ENCODE measurements at places on chromosomes 11 and 22. TPM values are rescaled to one million over a fixed set of nuclear protein-coding genes. Genes with fewer than 3 reads are reported as not detected.

MMP13 gene
- total RNA-seq: not detected

- no peak for DNase-seq
- H3K27me3 ChIP-seq: no peaks in the 10 kb centered on the region
- peaks cover 32% of the 10 kb centered on the region for H3K36me3 ChIP-seq
- H3K4me3 ChIP-seq: no peak overlapping the region
- peaks cover 2% of the 10 kb centered on the region for H3K4me1 ChIP-seq
These were observed 30.5 kb downstream of the KCNQ1 start for GRCh38 chr11:2475136-2475918.

DNA sequence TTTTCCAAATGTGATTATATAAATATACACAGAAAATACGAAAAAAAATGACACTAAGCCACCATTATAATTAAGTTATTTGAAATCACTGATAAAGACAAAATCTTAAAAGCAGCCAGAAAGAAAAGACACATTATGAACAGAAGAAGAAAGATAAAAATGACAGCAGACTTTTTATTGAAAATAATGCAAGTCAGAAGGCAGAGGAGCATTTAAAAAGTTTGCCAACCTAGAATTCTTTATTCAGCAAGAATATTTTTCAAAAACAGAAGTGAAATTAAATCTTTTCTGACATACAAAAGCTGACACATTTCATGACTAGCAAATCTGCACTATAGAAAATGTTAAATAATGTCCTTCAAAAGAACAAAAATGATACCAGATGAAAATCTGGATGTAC is 77.8 kb downstream of the CD82 start:
- no peak overlapping the region for H3K4me3 ChIP-seq
- peaks cover 12% of the 10 kb centered on the region for H3K36me3 ChIP-seq
- H3K27ac ChIP-seq: no peak overlapping the region
- DNase-seq: no peak
- peaks cover 63% of the 10 kb centered on the region for H3K27me3 ChIP-seq

DTX4 gene
- 0.30 TPM for total RNA-seq

MAP6 gene
- 1.5 TPM for total RNA-seq

FBLN1 gene
- not detected for total RNA-seq

- H3K4me1 ChIP-seq: peaks cover 49% of the 10 kb centered on the region
- H3K36me3 ChIP-seq: peaks cover 31% of the 10 kb centered on the region
- H3K27ac ChIP-seq: peak overlapping the region; percentile 60
- no peaks in the 10 kb centered on the region for H3K27me3 ChIP-seq
These were observed 92.5 kb downstream of the CCDC83 start for GRCh38 chr11:85947431-85948272.

GRCh38 chr22:42060489-42060888 is 10.1 kb downstream of the NAGA start:
- H3K4me3 ChIP-seq: no peak overlapping the region
- H3K27ac ChIP-seq: no peak overlapping the region
- H3K27me3 ChIP-seq: no peaks in the 10 kb centered on the region
- peaks cover 2% of the 10 kb centered on the region for H3K4me1 ChIP-seq

OLFML1 gene
- total RNA-seq: not detected

INS gene
- not detected for total RNA-seq

DNA sequence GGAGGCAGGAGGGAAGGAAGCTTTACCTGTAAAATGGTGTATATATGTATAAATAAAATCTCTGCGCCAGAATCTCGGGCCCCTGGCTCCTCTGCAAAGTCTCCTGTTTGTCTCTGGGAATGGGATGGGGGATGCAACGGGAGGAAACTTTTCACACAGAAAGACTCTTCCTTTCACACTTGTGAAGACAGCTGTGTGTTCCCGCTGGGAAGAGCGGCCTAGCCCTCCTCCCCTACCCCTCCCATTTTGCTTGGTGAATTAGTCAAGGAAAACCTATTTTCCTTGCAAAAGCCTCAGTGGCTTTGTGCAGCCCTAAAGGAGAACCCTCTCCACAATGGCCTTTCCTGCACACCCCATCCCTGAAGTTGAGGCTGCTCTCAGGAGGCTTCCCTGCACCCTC is 9.4 kb upstream of the IGF2 start:
- H3K27ac ChIP-seq: no peak overlapping the region
- H3K4me1 ChIP-seq: peaks cover 7% of the 10 kb centered on the region
- peaks cover 64% of the 10 kb centered on the region for H3K27me3 ChIP-seq
- no peak overlapping the region for H3K4me3 ChIP-seq
- H3K36me3 ChIP-seq: no peaks in the 10 kb centered on the region
- DNase-seq: no peak

DNA sequence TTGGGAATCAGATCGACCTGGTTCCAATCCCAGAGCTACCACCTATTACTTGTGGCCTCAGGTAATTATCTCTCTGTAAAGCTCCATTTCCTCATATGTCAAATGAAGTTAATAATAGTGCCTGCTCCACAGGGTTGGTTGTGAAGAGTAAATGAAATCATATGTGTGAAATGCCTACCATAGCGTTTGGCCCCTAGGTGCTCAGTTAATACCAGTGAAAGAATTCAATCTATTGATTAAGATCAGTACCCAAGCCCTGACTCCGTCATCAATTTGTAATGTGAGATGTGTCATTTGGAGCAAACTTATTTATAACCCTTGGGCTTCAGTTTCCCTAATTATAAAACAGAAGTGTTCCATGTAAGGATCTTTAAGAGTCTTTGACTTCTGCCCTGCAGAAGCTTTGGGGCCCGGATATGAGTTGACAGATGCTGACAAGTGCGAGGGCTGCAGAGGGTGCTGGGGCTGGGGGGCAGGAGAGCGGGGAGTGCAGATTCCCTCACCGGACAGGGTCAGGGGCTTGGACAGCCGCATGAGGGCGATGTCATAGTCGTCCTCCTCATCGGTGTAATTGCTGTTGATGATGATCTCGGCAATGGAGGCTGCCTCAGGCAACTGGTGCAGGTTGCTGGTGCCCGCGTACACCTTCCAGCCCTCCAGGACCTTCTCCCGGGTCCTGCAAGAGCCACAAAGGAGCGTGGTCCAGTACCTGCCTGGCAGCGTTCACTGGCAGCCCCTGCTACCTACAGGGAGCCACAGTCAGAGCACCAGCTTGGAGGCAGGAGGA is 20.9 kb downstream of the TMPRSS13 start:
- DNase-seq: no peak
- H3K27me3 ChIP-seq: peaks cover 2% of the 10 kb centered on the region
- no peaks in the 10 kb centered on the region for H3K36me3 ChIP-seq

MB gene
- not detected for total RNA-seq

GRCh38 chr11:60910281-60910687 is 3.7 kb upstream of the TMEM109 start:
- H3K4me3 ChIP-seq: no peak overlapping the region
- H3K27ac ChIP-seq: no peak overlapping the region
- H3K4me1 ChIP-seq: peaks cover 38% of the 10 kb centered on the region
- peaks cover 16% of the 10 kb centered on the region for H3K27me3 ChIP-seq

DNA sequence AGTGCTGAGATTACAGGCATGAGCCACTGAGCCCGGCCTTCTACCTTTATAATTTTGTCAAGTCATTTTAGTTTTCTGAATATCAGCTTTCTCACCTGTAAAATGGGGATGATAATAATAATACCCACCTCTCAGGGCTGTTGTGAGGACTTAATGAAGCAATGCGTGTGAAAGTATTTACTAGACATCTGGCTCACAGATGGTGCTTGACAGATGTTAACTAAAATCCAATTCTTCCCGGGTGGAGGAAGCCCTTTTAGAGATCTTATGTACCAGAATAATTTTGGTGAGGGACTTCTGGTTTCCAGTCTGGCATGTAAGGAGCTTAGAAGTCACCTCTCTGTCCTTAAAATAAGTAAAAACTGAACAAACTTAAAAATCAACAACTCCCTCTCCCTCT is 43.7 kb upstream of the NUP160 start:
- no peaks in the 10 kb centered on the region for H3K36me3 ChIP-seq
- no peak overlapping the region for H3K4me3 ChIP-seq
- H3K27ac ChIP-seq: no peak overlapping the region
- peaks cover 27% of the 10 kb centered on the region for H3K4me1 ChIP-seq
- H3K27me3 ChIP-seq: peaks cover 7% of the 10 kb centered on the region
- no peak for DNase-seq

DNA sequence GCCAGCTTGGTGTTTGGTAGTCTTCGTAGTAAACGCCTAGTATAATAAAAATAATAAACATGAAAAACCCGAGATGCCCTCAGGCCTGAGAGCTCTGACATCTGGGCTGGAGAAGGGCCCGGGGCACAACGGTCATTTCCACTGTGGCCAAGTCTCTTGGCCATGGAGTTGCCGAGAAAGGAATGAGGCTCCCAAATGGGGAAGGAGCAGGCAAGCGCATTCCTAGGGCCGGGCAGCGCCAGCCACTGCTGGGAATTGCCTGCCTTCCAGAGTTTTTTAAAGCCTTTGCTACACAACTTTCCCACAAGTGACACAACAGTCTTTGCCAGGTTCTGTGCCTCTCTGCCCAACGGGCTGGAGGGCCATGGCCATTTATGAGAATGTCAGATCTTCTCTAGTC is 103.4 kb downstream of the NAV2 start:
- no peak for DNase-seq
- no peaks in the 10 kb centered on the region for H3K4me1 ChIP-seq
- peaks cover 6% of the 10 kb centered on the region for H3K27me3 ChIP-seq
- H3K4me3 ChIP-seq: no peak overlapping the region
- H3K27ac ChIP-seq: no peak overlapping the region

DNA sequence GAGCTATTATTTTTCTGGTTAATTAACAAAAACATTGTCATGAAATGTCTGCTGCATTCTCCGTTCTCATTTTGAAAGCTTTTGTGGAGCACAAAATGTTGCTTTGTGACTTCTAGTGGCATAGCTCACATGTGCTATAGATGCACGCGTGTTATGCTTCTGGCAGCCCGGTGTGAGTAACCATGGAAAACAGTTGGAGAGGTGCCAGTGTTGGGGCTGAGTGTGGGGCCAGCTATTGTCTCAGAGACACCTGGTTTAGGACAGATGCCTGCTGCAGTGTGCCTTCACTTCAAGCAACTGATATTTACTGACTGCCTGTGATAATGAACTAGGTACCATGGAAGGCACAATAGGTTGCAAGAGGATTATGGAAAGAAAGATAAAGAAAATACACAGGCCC is 760.6 kb downstream of the NTM start:
- H3K27ac ChIP-seq: no peak overlapping the region
- H3K4me1 ChIP-seq: no peaks in the 10 kb centered on the region
- no peaks in the 10 kb centered on the region for H3K36me3 ChIP-seq
- no peak for DNase-seq
- H3K4me3 ChIP-seq: no peak overlapping the region
- H3K27me3 ChIP-seq: no peaks in the 10 kb centered on the region

DNA sequence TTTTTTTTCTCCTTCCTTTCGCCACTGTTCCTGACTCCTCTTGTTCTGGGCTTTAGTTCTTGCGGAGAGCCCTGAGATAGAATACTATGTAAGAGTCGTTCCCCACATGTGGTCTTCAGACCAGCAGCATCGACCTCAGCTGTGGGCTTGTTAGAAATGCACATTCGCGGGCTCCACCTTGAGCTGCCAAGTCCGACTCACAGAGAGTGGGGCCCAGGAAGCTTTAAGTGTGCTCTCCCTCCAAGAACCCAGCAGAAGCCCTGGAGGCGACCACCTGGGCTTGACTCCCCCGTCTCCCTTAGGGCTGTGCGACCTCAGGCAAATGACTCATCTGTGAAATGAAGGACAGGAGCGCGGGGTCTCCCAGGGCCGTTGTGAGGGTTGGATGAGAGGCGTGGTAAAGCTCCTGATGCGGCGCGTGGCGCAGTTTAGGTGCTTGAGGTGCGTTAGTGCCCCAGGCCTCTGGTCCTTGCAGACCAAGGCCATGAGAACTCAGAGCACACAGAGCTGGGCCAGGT is 18.8 kb downstream of the SAMM50 start:
- H3K4me3 ChIP-seq: no peak overlapping the region
- no peak for DNase-seq
- H3K36me3 ChIP-seq: peaks cover 44% of the 10 kb centered on the region
- H3K4me1 ChIP-seq: peaks cover 7% of the 10 kb centered on the region

DNA sequence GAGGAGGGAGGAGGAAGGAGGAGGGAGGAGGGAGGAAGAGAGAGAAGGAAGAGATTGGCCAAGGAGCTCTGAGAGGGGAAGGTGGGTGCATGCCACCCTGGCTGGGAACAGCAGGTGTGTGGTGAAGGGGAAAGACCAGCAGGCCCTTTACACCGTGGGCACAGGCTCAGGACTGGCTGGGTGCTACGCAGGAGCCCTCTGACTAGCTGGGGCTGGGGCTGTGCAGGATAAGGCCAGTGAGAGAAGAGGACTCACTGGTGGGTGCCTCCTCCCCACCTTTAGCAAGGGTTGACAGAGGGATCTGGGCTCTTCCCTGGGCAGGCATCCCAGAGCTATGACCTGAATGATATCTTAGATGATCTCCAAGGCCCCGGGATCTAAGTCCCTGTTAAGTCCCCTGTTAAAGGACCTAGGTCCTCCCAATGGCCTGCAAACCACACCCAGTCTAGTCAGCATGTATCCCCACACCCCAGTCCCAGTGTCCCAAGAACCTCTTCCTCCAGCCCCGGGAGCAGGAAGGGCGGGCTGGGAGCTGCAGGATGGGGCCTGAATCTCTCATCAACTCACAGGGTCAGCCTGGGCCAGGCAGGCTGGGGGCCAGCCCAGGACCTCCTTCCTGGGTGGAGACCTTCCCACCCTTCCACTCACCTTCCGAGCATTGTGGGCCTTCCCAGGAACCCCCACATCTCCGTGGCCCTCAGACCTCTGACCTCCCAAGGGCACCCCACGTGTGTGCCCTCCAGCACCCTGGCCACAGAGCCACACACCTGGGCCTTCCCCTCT is 55.4 kb downstream of the CDKN1C start:
- H3K36me3 ChIP-seq: no peaks in the 10 kb centered on the region
- no peaks in the 10 kb centered on the region for H3K27me3 ChIP-seq
- DNase-seq: no peak
- H3K4me3 ChIP-seq: no peak overlapping the region
- H3K27ac ChIP-seq: no peak overlapping the region

- no peak overlapping the region for H3K4me3 ChIP-seq
- no peak overlapping the region for H3K27ac ChIP-seq
- no peaks in the 10 kb centered on the region for H3K36me3 ChIP-seq
- no peaks in the 10 kb centered on the region for H3K4me1 ChIP-seq
- DNase-seq: no peak
- peaks cover 63% of the 10 kb centered on the region for H3K27me3 ChIP-seq
These were observed 17.8 kb downstream of the SCUBE2 start for GRCh38 chr11:9073466-9074225.

GRCh38 chr11:74084796-74085541 is 76.1 kb upstream of the UCP3 start:
- no peaks in the 10 kb centered on the region for H3K27me3 ChIP-seq
- peaks cover 15% of the 10 kb centered on the region for H3K4me1 ChIP-seq
- H3K27ac ChIP-seq: peak overlapping the region; percentile 52
- peaks cover 53% of the 10 kb centered on the region for H3K36me3 ChIP-seq
- no peak overlapping the region for H3K4me3 ChIP-seq
